ENCODE measurements at places on chromosomes 13 and 19.

DNA sequence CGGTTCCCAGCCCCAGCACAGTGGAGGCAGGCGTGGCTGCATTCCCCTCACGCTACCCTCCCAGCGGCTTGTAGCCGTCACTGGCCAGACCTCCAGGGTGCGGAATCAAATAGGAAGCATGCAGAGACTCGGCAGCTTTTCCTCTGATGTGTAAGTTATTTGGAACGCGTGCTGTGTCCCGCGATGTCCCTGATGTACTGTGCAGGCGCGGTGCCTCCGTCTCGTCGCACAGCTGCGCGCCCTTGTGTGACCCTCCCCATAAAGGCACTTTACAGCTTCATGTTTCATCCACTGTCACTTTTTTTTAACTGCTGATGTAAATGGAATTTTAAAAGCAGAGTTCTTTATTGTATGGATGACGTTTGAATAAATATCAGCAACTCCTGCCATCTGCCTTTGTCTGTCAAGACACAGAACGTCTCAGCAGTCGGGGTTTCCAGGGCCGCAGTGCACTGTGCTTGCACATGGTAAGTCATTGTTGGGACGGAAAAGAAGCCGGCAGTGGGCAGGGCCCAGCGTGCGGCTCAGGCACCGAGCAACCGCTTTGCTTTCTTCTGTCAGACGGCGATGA, 7.3 kb upstream of the F7 start:
- DNase-seq = no peak

- DNase-seq = no peak
Observed at GRCh38 chr13:99985886-99986527, 4.4 kb downstream of the ZIC2 start.

DNA sequence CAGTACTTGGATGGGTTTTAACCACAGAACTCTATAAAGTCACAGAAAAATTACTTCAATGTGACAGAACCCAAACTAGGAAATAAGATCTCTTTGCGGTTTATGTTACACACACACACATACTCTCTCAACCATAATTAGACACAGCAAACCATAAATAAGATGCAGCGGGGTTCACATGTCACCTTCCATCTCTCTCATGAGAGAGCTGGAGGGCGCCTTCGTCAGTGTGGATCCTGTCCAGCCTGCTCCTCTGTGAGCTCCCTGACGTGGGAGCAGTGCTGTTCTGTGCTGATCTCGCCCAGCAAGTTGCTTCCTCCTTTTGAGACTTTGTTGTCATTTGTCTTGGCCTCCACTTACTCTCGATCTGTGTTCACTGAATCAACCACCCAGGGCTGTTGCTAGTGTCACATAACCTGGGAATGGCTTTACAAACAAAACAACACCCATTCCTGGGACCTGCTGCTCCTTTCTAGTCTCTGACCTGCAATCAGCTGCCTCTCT, 204.9 kb upstream of the KL start:
- no peak for DNase-seq

GRCh38 chr13:27088619-27089018, 83.0 kb downstream of the USP12 start:
- DNase-seq = no peak

GRCh38 chr13:75787249-75787928, 151.3 kb downstream of the LMO7 start:
- DNase-seq = no peak

- DNase-seq = no peak
Observed at GRCh38 chr13:46179491-46179908, 2.5 kb downstream of the LCP1 start.

DNA sequence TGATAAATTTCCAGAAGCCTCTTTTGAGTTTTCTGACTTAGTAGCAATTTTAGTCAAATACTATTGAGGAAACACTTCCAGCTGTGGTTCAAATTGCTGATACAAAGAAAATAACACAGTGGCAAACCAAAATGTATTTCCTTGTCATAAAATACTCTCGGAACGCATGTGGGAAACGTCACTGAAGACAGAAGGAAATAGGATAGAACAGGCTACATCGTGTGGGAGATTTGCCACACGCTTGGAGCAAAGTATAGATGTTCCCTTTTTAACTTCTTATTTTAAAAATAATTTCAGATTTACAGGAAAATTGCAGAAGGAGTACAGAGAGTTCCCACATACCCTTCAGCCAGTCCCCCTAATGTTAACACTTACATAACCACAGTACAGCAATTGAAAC, 88.8 kb downstream of the ING1 start:
- DNase-seq = no peak

DNA sequence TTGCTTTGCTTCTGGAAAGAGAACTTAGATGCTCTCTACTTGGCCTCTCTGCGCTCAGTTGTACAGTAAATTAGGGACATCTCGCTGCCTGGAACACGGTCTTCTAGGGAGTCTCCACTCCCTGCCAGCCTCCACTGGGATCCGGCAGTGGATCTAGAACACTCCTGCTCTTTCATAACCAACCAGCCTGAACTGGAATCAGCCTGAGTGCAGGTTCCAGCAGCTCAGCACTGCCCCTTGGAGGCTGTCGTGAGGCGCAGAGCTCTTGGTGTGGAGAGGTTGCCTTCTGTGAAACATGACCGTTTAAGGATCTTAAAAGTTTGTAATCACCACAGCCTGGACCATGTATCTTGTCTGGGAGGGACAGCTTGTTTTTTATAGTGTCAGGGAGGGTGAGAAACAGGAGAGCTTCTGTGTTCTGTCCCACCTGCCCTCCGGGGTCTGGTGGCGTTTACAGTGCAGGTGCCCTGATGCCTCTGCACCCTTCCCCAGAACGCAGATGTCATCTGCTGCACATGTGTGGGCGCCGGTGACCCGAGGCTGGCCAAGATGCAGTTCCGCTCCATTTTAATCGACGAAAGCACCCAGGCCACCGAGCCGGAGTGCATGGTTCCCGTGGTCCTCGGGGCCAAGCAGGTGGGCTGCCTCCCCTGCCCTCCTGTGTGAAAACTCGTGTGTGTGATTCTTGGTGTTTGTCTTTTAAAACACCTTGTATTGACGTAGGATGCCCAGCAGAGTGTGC, 24.8 kb downstream of the UPF1 start:
- DNase-seq = no peak

DNA sequence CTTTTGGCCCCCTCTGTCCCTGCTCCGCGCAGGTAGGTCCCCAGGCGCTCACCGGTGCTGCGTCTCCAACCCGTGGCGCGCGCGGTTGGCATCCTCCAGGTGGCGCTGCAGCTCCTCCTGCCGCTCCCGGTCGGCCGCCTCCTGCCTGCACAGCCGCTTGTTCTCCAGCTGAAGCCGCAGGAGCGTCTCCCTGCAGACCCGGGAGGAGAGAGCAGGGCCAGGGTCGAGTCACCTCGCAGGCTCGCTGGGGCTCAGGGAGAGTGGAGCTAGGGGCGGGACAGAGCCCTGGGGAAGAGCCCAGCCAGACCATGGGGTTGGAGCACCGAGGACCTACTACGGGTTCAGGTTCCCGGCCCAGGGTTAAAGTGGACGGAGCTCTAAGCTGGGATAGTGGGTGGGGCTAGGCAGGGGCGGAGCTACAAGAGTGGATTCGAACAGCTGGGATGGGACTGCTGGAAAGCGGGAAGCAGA, 9.3 kb downstream of the HOOK2 start:
- peak; percentile 56 for DNase-seq

DNA sequence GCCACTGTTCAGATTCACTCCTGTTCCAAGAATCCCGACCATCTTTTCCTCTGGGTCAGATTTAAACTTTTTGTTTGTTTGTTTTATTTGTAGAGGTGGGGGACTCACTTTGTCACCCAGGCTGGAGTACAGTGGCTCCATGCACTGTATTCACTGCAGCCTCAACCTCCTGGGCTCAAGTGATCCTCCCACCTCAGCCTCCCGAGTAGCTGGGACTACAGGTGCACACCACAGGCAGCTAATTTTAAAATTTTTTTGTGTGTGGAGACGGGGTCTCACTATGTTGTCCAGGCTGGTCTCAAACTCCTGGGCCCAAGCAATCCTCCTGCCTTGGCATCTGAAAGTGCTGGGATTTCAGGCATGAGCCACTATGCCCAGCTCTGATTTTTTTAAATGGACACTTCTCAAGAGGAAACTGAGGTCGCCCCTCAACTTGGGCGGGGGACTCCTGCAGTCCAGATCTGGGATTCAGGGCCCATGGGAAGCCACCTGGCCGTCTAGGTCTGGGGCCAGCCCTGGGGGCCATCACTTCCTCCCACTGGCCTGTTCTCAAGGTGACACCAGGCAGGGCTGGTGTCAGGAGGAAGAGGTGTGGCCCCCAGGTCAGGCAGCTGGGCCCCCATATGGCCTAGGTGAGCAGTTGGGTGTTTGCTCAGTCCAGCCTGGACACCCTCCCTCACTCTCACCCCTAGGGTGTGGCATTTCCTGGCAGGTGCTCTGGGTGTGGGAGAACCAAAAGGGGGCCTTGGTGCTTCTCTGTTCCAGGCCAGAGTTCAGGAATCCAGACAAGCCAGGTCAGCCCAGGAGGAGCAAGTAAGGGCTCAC, 1.3 kb downstream of the B3GNT3 start:
- no peak for DNase-seq

DNA sequence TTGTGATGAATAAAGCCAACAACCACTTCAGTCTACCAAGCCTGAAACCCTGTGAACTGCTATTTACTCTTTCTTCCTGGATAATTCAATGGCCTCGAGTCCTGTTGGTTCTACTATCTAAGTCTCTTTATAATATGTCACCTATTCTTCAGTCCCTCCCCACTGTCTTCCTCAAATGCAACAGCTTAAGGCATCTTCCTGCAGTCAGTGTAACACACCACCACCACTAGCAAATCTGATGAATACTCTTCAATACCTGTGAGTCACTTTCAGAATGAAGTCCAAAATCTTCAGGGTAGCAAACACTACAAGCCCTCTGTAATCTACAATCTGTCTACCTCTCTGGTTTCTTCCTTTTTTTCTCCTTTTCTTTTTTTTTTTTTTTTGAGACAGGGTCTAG, 32.9 kb downstream of the ZDHHC20 start:
- DNase-seq = no peak

- peak; percentile 28 for DNase-seq
Observed at GRCh38 chr19:42092350-42092749, 16.4 kb downstream of the ZNF574 start.

DNA sequence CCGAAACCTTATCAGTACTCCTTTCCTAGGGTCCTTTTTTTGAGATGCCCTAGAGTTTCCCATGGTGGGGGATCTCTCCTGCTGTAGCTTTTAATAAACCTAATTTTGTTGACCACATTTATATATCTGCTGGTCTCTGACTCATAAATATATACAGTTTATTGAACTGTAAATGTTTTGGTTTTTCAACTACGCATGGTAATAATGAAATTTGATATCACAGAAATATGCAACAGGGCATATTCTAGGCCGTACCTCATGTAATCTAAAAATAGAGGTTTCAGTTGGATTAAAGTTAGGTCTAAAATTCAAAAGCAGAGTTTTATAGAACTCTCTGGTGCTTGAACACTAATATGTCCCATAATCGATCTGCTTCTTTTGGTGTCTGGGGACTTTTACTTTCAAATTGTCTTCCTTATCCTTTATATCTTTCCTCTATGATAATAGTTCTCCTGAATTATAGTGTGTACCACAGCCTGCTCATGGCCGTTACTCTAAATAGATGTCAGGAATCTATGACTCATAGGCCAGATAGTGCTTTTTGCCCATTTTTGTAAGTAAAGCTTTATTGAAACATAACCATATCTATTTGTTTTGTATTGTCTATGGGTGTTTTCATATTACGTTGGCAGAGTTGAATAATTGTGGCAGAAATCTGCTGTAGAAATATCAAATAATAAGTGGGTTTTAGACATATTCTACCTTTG, 324.8 kb upstream of the PCDH9 start:
- no peak for DNase-seq

DNA sequence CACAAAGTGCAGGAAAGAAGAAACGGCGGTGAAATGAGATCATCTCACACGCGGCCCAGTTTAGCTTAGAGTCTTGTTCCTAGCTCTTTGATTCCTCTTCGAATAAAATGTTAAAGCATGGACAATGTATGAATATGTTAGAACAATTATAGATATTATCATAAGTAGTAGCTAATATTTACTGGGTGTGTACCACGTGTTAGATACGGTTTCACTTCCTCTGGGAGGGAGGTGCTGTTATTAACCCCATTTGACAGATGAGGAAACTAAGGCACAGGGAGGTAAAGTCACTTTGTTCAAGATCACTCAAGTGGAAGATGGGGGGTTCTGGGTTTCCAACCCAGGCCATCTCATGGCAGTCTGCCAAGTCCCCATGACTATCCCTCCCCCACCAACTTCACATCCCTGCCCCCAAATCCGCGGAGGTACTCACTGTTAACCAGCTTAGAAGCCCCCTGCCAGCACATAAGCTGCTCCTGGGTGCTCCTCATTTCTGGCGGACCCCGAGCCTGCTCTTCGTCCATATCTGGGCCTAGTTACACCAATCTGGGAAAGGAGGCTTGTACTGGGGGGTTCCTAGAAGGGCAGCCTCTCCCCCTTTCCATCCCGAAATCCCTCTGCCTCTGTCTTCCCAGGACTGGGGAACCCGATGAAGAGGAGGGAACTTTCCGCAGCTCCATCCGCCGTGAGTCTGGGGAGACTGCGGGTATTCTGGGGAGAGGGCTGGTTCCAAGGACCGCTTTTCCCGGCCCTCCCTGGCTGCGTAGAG, 1.0 kb upstream of the FXYD7 start:
- DNase-seq = no peak

DNA sequence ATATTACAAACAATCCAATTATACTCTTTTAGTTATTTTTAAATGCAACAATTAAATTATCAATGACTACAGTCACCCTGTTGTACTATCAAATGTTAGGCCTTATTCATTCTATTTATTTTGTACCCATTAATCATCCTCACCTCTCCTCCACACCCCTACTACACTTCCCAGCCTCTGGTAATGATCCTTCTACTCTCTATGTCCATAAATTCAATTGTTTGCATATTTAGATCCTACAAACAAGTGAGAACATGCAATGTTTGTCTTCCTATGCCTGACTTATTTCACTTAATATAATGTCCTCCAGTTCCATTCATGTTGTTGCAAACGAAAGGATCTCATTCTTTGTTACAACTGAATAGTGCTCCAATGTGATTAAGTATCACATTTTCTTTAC, 1414.6 kb downstream of the SLITRK1 start:
- no peak for DNase-seq

DNA sequence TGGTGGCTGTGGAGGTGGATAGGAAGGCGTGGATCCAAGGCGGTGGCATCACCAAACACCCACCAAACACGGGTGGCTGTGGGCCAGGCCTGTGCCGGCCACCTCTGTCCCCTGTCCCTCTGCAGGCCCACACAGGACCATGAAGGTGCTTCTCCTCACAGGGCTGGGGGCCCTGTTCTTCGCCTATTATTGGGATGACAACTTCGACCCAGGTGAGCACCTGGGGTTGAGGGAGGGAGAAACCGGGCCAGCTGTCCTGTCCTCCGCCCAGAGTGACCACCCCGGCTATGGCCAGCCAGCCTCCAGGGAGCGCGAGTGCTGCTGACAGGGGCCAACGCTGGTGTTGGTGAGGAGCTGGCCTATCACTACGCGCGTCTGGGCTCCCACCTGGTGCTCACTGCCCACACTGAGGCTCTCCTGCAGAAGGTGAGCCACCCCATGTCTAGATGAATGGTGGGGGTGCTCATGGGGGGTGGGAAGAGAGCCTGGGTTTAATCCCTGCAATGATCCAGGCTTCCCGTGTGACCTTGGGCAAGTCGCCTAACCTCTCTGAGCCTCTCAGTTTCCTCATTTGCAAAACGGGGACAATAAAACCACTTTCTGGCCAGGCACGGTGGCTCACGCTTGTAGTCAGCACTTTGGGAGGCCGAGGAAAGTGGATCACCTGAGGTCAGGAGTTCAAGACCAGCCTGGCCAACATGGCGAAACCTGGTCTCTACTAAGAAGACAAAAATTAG, 4.0 kb downstream of the HSD11B1L start:
- no peak for DNase-seq

GRCh38 chr13:28626266-28626665, 32.7 kb upstream of the POMP start:
- DNase-seq = no peak

Data from NCI-H446 treated with DMSO at 0.1 percent for 48 hours (cell line).